ENCODE measurements at places on chromosomes 2 and 18.

- ATAC-seq: no peak
Measured at GRCh38 chr18:26425148-26425531, 123.2 kb downstream of the KCTD1 start.

GRCh38 chr2:149612122-149612521, 24.5 kb upstream of the MMADHC start:
- no peak for ATAC-seq

GRCh38 chr2:67046591-67046990, 350.5 kb upstream of the ETAA1 start:
- ATAC-seq: no peak

- no peak for ATAC-seq
Measured at GRCh38 chr18:5196253-5197031, 615 bp downstream of the AKAIN1 start.

DNA sequence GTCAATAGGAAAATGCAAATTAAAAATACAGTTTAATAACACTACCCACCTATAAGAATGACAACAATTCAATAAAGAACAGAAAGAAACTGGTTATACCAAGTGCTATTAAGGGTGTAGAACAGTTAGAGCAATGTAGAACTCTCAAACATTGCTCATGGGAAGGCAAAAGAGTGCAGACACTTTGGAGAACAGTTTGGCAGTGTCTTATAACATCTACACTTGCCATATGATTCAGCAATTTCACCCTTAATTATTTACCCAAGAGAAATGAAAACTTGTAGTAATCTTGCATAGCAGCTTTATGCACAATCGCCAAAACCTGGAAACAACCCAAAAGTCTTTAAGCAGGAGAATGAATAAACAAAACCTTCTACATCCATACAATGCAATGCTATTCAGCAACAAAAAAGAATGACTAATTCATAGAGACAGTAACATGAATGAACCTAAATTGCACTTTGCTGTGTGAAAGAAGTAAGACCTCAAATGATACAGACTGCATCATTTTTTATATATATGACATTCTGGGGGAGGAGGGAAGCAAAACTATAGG, 455.2 kb downstream of the THSD7B start:
- ATAC-seq: no peak

- no peak for ATAC-seq
Measured at GRCh38 chr2:207282916-207283315, 117.2 kb upstream of the KLF7 start.

- ATAC-seq: no peak
Measured at GRCh38 chr2:46818819-46819218, 96.8 kb downstream of the MCFD2 start.

DNA sequence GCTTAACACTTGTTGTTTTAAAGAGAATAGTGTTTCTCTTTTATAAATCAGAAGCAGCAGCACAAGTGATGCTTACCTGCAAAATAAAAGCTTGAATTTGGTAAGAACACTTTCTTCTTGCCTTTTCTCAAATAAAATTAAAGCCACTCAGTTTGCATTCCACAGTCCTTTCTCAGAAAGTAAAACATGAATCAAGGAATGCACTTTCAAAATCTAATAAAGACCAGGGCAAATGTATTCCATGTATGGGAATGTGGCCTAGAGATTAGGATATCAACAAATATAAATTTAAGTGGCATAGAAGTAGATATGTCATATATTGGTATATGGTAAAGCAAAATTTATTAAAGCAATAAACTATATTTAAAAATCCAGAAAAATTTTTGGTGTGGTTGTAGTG, 352.8 kb downstream of the THSD7B start:
- ATAC-seq: no peak

DNA sequence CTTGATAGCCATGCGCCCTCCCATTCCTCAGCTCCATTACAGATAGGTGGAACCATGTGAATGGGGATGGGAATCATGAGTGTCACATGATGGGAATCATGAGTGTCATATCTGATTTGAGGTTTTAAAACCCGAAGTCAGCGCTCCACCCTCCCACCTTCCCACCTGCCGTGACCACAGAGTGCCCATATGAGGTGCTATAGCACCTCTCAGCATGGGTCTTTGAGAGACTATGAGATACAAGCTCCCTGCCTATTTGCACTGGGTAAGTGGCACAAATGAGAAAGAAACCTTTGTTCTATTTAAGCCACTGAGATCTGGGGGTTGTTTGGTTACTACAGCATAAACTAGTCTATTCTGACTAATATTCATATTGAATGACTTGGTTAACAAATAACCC, 78.5 kb upstream of the PTPRM start:
- ATAC-seq: no peak

- ATAC-seq: no peak
Measured at GRCh38 chr2:232369126-232369951, 9.2 kb upstream of the ALPP start.

GRCh38 chr2:234128606-234129005, 78.1 kb downstream of the SPP2 start:
- no peak for ATAC-seq

- peak; percentile 25 for ATAC-seq
Measured at GRCh38 chr2:222656526-222657446, 894 bp upstream of the FARSB start.

- no peak for ATAC-seq
Measured at GRCh38 chr2:235333076-235333475, 160.8 kb upstream of the AGAP1 start.

DNA sequence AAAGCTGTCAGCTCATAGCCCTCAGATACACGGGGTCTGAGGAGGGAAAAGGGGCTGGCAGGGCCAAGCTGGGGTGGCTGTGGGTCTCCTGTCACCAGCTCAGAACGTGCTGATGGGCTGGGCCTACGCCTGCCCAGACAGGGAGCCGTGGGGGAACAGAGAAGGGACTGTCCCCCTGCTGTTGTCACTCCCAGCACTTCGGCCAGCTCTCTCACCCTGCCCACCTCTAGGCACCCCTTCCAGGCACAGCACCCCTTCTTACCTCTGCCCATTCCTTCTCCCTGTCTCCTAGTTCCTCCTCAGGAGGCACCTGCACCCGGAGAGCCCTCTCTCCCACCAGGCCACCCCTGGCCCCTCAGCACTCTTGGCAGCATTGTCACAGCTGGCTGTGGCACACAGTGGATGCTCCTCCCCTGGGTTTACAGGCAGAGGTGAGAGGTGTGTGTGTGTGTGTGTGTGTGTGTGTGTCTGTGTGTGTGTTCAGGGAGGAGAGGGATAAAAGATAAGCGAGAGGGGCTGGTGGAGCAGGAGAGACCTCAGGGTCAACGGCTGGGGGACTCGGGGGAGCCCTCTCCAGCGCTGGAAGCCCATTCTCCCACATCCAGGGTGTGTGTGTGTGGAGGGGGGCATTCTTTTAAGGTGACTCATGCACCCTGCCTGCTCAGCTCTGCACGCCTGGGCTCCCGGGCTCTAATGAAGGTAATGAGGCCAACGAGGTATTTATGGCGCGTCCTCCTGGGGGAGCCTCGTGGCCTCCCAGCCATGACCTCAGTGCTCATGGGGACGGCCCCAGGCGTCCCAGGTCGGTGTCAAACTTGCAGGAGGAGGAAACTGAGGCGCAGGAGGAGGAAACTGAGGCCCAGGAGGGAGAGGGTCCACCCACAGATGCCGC, 66.1 kb upstream of the SMAD7 start:
- peak; percentile 22 for ATAC-seq
